ENCODE measurements at places on chromosomes 4 and X.

DNA sequence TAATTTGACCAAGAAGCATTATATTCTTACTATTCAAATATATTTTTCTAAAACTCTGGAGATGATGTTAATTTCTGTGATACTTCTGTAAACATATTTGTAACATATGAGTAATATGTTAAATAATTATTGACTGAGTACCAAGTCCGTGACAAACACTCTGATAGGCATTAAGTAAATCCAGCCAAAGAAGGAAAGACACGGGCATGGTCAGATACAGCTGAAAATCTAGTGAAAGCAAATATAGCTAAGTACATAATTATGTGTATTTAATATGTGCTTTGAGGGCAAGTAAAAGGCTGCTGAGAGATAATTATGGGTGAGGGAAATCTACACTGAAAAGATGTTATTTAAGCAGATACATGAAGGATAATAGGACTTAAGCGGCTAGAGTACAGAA is 1263.6 kb upstream of the ADGRL3 start:
- no peak for DNase-seq

DNA sequence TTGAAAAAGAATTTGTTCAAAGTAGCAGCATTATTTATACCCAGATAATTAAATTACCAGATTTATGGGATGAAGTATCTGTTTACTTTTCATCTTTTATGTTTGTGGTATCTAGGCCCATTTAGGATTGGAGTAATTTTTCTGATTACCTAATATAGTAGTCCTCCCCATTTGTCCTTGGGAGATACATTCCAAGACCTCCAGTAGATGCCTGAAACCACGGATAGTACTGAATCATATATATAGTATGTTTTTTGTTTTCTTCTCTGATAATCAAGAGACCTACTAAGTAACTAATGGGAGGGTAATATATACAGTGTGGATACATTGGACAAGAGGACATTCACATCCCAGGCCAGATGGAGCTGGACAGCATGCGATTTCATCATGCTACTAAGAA is 30.7 kb upstream of the PTPN13 start:
- DNase-seq: no peak

DNA sequence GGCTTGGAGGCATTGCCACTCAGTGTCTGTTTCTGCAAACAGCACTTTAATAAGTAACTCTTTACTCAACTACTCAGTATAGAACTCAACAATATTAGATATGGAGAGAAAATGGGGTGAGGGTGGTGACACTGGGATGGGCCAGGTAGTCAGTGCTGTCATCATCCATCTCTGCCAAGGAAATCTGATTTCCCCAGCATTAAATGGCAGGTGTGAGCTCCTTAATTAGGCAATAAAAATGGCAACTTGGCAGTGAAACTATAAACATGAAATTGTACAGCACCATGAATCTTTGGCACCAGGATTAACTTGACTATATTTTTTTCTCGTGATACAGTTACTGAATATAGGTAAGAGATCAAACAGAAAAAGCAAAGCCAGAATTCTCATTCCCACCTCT is 146.2 kb downstream of the GLRA2 start:
- no peak for DNase-seq

DNA sequence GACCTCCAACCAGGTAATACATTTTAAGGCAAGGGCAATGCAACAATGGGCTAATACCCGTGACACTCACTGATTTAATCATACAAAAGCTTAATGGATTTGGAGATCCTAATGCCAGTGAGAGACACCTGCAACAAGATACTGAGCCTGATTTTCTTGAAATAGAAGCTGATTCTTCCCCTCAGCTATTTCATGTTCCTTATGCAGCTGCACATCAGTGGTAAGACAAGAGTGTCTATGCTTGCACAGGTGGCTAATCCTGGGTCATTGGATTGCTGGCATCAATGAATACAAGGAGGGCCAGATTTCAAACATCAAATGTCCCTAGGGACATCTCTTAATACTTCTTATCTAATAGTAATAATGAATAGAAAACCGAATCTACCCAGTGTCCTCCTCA is 139.7 kb downstream of the PPARGC1A start:
- no peak for DNase-seq

- DNase-seq: no peak
These were observed 63.2 kb upstream of the UGT2B7 start for GRCh38 chr4:69032847-69033638.

DNA sequence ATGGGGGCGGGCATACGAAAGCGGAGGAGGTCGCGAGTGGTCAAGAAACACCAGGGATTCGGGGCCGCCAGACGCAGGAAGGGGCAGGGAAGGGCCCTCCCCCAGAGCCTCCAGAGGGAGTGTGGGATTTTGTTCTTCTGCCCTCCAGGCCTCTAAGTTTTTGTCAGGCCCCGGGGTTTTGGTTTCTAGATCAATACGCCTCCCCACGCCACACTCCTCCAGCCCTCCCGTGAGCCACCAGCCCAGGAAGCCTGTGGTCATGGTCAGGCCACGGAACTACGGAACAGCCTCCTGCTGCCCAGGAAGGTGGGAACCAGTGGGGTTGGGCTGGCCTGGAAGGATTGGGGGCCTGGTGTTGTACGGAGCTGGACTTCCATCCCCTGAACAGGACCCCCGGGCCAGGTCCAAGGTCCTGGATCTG is 38.4 kb downstream of the CPLX1 start:
- no peak for DNase-seq

DNA sequence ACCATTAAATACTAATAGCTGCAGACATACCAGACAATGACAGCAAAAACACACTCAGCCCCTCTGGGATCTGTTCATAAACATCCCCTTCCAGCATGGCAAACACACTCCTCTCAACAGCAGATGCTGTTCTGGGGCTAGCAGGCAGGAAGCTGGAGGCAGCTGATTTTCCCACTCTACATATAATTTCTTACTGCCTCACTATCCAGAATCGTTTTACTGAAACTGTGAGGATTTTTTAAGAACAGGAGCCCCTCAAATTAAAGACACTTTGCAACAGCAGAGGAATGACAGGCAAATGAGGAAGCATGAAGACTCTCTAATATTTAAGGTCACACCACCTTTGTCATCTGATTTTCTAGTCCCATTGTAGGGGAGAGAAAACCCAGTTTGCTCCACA is 2.2 kb downstream of the MAPK10 start:
- no peak for DNase-seq

DNA sequence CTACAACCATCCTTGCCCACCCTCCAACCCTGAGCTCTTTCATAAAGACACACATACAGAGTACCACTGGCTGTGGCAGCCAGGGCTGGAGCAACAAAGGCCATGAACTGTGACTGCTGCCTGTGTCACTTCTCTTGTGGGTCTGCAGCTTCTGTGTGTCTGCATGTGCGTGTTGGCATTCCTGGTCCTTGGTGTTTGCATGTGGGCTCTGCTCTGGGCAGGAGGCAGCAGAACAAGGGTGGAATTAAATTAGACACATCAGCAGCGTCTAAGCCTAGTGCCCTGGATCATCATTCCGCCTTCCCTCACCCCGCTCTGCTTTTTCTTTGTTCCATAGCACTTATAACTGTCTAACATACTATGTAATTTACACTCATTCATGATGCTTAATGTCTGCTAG is 157.7 kb downstream of the MGST2 start:
- DNase-seq: no peak

DNA sequence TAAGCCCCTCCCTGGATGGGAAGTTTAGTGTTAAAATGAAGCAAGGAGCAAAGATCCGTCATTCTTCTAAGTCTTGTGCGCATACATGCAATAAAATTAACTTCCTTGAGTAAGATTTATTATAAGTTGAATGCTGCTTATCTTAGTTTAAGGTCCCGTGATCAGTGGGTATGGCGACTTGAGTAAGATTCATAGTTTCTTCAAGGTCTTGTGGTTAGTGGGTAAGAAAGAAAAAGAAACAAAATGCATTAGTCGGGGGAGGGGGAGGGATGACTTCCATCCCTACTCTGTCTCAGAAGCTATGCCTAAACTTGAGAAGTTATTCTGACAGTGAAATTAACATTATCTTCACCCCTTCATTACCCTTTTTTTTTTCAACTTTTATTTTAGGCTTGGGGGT is 127.3 kb upstream of the MAGEB16 start:
- DNase-seq: no peak

- DNase-seq: no peak
These were observed 10.5 kb downstream of the LGI2 start for GRCh38 chr4:25020236-25020635.

DNA sequence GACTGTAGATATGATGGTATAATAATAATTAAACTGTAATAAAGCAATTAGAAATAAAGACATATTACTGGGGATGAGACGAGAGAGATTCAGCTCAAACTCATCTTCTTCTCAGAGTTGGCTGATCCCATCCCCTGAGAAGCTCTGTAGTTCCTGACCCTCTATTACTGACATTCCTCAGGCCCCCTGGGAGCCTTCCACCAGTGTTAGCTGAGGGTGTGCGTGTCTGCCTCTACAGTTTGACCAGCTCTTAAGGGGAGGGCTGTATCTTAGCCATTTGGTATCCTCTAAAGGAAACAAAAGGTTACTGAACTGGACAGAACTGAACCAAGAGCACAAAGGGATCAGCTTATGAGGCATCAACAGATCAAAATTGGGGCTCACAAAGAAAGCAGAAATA is 11.2 kb downstream of the FHDC1 start:
- DNase-seq: no peak

- no peak for DNase-seq
These were observed 78.1 kb upstream of the ADGRA3 start for GRCh38 chr4:22593933-22594332.

DNA sequence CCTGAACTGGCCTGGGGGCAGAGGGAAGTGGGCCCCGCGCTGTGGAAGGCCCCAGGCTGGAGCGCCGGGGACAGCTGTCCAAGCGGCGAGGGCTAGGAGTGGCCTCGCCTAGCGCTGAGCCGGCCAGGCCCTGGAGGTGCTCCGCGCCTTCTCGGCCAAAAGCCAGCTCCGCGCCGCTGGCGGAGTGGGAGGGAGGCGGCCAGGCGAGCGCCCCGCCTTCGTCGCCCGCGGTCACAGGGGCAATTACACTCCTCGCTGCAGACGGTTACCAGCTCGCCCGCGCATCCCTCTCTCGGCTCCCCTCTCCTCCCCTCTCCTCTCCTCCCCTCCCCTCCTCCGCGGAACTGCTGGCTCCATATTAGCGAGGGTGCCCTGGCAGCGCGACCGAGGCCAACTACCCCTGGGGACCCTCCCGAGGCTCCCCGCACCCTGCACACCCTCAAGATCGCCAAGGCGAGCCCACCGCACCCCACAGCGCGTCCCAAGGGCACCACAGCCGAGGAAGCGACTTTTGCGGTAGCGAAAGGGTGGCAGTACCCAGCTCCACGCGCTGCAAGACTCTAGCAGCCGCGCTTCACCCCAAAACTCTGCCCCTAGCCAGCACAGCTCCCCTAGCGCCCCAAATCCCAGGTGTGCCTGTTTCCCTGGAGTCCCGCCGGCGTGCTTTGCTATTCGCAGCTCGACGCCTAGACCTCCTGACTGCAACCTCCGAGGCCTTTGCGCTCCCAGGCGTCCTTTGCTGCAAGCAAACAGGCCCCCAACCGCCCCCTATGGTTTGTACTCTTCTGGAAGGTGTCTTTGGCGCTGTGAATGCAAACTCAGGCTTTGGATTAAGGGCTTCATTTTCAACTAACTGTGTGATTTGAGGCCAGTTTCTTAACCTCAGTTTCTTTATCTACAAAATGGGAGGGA is 91.4 kb downstream of the BCOR start:
- no peak for DNase-seq

DNA sequence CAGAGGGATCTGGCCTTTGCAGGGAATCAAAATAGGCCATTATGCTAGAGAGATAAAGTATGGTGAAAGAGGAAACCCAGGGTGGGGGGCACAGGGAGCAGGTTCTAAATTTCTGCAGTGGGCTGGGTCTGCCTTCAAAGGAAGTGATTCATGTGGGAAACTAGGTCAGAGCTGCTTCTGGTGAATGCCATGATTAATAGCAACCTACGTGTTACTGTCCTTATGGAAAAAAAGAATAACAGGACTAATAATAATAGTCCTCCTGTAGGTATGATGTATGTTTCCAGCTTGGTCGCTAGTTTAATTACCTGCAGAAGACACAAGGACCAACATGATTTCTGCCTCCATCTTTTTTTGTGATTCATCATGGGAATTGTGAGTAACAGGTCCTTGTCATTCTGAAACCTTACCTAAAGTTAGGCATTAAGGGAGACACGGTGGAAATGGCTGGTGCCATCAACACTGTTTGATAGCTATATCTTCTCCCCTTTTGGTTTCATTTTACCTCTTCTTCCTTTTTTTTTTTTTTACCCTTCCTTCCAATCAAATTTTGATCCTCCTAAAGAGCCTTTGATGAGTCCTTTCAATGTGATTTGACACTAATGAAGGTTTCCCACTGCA is 180.4 kb downstream of the CPEB2 start:
- no peak for DNase-seq

DNA sequence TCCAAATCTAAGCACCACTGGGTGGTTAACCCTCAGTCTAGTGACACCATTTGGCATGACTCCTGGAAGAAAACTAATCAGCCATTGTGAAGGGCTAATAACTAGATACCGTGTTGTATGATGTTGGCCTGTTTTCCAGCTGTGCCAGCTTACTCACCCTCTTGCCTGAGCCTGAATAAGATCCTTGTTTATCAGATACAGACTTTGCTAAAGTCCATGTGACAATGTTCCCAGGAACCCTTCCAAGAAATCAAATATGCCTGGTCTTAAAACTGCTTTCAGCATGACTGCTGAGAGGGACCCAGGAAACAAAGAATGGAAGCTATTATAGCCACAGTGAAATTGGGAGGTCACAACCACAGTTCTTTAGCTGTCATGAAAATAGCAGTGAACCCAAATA is 640.8 kb upstream of the INTU start:
- DNase-seq: no peak

DNA sequence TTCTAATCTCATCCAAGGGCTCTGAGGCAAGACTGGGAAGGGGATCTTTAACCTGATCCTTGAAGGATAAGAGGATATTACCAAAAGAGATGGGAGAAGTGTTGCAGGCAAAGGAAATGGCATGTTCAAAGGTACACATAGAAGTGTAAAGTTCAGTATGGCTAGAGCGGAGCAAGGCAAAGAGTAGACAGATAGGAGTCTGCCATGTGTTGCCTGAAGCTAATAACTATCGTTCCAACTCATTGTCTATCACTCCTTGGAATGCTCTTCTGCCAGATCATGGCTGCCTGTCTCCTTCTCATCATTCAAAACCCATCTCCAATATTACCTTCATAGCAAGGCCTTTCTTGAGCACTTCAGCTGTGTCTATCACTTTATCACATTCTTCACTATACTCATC is 55.2 kb upstream of the IL1RAPL2 start:
- DNase-seq: no peak

- DNase-seq: no peak
These were observed 423 bp downstream of the RPL39 start for GRCh38 chrX:119790977-119791436.

- DNase-seq: no peak
These were observed 126.5 kb downstream of the REELD1 start for GRCh38 chr4:146340798-146341197.

DNA sequence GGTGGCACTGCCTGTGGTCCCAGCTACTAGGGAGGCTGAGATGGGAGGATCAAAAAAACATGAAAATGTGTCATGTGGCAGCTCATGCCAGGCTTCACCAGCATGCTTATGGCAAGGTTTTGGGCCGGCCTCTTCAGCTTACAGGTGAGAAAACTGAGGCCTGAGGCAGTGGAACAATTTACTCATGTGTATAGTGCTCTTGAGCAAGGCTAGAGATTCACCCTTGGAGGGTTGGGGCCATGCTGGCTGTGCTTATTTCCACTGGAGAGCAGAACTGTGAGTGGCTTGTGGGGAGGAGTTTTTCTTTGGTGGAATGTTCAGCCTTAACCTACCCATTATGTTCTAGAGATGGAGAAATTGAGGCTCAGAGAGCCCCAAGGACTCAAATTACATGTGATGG is 31.8 kb downstream of the NSD2 start:
- no peak for DNase-seq

Data from stimulated activated CD8-positive, alpha-beta memory T cell treated with anti-CD3 and anti-CD28 coated beads, Interleukin-15, amount 100 ng/mL, for 24 hours (primary cell).